Neural crest cell (in vitro differentiated cells): ENCODE measurements at places on chromosomes 5 and 9.
A peak's percentile ranks its signal among the peaks of the same experiment; 100 is the strongest.

- DNase-seq = no peak
Observed at GRCh38 chr5:6497262-6497661, 48.6 kb downstream of the UBE2QL1 start.

- DNase-seq = no peak
Observed at GRCh38 chr9:7974335-7974960, 174.9 kb upstream of the DMAC1 start.

GRCh38 chr9:37466037-37466709, 923 bp upstream of the ZBTB5 start:
- DNase-seq = peak; percentile 67

- no peak for DNase-seq
Observed at GRCh38 chr9:122930541-122931225, 629 bp downstream of the ZBTB26 start.

DNA sequence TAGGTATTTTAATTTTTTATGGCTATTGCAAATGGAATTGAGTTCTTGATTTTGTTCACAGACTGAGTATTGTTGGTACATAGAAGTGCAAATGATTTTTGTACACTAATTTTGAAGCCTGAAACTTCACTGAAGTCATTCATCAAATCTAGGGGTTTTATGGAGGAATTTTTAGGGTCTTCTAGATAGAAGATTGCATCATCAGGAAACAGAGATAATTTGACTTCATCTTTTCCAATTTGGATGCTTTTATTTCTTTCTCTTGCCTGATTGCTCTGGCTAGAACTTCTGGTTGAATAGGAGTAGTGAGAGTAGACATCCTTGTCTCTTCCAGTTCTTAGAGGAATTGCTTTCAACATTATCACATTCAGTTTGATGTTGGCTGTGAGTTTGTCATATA, 58.2 kb upstream of the SNCAIP start:
- no peak for DNase-seq

- no peak for DNase-seq
Observed at GRCh38 chr5:143376195-143376779, 27.2 kb downstream of the NR3C1 start.

DNA sequence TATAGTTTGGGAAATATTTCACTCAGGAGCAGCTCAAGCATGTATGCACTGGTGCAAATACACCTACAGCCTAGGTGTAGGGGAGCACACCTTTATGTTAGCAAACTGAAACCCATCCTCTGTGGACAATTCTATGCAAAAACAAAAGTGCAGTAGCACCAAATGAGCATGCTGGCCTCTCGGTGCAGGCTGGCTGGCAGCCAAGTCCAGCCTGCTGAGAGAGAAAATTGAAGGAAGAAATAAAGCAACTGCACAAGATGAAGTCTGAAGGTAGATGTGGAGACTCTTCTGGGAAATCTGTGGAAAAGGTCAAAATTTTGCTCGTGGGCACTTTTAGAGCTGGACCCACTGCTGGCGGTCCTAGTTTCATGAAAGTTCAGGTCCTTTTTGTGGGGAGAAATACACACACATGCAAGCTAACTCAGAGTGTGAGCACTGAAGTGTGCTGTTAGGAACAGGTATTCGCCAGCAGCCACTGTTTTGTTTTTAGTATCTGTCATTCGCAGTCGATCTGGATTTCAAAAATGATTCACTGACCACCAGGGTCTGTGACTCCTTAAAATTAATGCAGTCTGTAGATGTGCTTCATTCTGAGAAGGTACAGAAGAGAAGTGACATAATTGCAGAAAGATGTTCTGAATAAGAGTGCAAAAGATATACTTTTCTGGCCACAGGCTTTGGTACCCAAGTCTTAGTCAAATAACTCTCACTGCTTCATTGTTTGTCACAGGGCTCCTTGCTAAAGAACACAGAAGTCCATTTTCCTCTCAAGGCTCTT, 281.7 kb downstream of the PARP8 start:
- DNase-seq = no peak

GRCh38 chr5:174159327-174160114, 114.0 kb downstream of the NSG2 start:
- DNase-seq = no peak

DNA sequence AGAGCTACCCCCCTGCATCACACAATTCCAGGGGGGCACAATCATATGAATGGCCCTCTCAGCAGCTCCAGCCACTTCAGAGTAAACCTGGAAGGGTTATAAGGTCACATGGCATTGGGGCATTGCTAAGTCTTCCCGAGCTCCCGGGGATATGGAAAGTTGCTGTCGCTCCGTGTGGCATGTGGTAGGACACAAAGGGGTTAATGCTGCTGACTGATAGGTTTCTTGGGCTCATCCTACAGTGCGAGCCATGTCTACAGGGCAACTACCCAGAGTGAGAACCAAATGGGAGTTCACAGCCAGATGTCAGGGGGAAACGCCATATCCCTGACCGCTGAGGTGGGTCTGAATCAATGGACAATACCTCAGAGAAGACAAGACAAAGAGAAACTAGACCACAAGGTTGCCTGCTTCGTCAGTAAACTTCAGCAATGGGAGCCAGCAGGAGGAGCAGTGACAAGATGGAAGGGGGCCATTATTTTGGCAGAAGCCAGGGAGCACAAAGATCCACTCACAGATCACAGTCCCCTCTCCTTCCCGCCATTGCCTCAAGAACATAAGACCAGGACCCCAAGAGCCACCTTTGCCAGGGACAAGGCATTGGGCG, 52.4 kb upstream of the SHISAL2B start:
- DNase-seq = no peak

DNA sequence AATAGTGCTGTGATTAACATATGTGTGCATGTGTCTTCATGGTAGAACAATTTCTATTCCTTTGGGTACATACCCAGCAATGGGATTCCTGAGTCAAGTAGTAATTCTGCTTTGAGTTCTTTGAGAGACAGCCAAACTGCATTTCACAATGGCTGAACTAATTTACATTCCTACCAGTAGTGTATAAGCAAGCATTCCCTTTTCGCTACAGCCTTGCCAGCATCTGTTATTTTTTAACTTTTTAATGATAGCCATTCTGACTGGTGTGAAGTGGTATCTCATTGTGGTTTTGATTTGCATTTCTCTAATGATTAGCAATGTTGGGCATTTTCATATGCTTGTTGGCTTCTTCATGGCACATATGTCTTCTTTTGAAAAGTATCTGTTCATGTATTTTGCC, 308.5 kb downstream of the ARRDC3 start:
- DNase-seq = no peak

DNA sequence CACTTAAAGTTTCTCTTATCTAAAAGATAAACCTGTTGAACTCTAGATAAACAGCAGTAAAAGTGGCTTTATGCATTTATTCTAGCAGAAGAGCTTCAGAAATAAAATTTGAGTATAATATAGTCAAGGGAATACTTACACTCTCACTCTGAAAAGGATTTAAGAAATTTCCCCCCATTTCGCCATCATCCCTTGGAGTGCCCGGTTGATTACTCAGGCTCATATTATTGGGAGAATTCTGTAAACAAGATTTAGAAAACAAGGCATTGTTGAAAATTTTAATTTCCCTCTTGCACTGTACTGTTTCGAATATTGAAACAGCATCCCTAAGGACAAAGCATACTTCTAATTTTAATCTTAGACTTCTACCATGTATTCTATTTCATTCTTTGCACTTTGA, 34.5 kb upstream of the ACOT12 start:
- no peak for DNase-seq

DNA sequence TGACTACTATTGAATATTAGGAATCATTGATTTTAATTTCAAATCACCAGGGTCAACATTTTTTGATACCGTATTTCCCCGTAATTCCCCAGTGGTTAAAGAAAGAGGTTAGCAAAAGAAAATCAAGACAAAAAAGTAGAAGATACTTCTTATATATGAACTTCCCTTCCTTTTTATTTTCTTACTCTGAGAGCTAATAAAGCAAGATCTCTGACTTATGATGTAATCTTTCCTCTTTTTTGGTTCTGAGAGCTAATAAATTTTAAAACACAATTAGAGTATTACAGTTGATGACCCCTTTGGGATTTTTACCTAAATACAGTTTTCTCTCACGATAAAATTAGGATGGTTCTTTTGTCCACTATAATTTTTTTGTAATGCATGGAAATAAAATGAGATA, 9.2 kb upstream of the FYB1 start:
- DNase-seq = no peak
